CD4-positive, alpha-beta T cell treated with Interleukin-2 at 100 ng/mL for 4 hours (primary cell): ENCODE measurements at places on chromosomes 4 and X.
A peak's percentile ranks its signal among the peaks of the same experiment; 100 is the strongest.

GRCh38 chr4:104032896-104033295 lies 313.1 kb upstream of the TACR3 start:
- no peak for DNase-seq

DNA sequence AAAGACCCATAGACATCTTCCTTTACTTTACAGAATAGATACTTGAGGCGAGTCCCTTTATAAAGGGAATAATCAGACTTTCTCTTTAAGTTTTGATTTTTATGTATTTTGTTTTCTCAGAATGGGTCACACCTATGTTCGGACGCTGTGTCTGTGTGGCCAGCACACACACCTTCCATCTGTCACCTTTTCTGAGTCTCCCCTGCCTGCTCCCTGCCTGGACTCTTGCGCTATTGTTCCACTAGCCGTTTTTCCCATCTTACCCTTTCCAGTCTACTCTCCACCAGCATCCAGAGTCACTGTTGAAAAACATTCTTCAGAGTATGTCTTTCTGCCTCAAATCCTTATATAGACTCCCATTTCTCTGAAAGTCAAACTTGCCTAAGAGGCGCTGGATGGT lies 236.1 kb downstream of the MAML3 start:
- DNase-seq = no peak

GRCh38 chr4:818106-818921 lies 7.6 kb downstream of the CPLX1 start:
- DNase-seq = no peak

- DNase-seq = no peak
Measured at GRCh38 chr4:15018361-15018760, 16.1 kb downstream of the CPEB2 start.

DNA sequence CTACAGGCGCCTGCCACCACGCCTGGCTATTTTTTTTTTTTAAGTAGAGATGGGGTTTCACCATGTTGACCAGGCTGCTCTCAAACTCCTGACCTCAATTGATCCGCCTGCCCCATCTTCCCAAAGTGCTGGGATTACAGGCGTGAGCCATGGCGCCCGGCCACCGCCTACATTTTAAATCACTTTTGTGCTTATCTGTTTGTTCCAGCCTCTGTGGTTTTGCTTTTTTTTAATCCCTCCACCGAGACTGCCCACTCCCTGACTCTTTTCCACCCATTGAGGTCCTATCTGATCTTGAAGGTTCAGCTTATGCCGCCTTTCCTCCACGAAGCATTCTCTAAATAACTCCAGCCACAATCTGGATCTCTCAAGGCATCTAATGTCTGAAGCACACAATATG lies 73.5 kb downstream of the CHRDL1 start:
- no peak for DNase-seq

GRCh38 chr4:119666653-119667091 lies 38.1 kb upstream of the PDE5A start:
- no peak for DNase-seq

- no peak for DNase-seq
Measured at GRCh38 chr4:46698891-46699290, 210.2 kb downstream of the COX7B2 start.

DNA sequence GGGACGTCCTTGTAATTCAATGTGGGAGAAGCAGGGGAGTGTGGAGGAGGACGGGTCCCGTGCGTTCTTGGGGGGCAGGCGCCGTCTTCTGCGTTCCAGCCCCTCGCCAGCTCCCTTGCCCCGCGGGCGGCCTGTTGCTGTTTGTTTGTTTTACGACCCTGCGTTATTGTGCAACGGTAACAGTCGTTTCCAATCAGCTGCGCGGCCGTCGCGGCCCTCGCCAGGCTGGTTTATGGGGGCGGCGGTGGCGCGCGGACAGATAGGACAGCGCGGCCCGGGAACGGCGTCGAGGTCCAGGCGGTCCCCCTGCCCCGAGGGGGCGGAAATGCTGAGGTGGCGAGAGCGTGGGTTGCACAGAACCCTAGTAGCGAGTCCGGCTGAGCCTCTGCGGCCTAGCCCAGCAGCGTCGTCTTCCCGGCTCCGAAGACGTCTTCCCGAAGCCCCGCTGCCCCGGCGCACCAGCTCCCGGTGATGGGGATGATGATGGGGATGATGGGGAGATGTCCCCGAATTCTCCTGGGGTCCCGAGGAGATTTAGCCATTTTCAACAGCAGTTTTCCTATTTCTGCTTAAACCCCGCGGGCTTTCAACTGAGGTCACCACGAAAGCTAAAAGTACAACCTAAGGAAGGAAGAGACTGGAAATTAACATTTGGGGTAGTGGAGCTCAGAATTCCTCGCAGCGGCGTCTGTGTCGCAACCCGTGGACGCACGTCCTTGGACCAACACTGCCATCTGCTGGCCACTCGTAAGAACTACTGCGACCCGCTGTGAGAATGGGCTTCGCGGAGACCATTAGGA lies 4.8 kb downstream of the PDGFRA start:
- peak; percentile 72 for DNase-seq

DNA sequence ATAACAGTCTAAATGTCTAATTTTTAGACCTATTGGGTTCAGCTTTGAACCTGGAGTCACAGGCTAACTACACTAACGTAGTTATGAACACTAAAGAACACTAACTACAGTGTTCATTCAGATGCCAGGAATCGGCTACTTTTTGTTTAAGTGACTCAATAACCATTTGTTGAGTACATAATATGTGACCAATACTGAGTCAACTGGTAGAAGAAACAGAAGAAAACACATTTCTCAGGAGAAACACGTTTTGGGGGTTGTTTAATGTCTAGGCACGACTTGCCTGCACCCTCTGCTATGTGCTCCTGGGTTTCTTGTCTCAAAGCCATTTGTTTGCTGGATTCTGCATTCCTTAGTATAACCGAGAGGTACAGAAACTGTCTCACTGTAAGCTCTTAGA lies 18.6 kb upstream of the CLNK start:
- no peak for DNase-seq

GRCh38 chrX:14050709-14051108 lies 21.0 kb upstream of the GEMIN8 start:
- no peak for DNase-seq

- no peak for DNase-seq
Measured at GRCh38 chrX:30513284-30513683, 64.3 kb downstream of the TASL start.

DNA sequence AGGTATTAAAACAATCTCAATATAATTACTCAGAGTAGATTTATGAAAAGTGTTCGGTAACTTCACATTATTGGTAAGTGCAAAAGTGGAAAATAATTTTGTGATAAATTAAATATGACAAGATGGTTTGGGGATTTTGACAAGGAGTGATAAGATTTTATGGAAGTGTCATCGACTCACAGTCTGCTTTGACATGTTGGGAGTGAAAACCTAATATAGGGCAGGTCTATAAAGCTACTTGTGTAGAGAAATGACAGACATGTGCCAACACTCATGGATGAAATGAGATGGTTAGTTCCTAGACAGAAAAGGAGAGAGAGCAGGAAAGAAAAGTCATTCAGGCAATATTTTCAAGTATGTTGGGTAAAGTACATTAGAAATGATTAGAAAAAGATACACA lies 456.8 kb downstream of the TRAM1L1 start:
- no peak for DNase-seq

GRCh38 chr4:75735525-75735924 lies 11.1 kb downstream of the USO1 start:
- no peak for DNase-seq

DNA sequence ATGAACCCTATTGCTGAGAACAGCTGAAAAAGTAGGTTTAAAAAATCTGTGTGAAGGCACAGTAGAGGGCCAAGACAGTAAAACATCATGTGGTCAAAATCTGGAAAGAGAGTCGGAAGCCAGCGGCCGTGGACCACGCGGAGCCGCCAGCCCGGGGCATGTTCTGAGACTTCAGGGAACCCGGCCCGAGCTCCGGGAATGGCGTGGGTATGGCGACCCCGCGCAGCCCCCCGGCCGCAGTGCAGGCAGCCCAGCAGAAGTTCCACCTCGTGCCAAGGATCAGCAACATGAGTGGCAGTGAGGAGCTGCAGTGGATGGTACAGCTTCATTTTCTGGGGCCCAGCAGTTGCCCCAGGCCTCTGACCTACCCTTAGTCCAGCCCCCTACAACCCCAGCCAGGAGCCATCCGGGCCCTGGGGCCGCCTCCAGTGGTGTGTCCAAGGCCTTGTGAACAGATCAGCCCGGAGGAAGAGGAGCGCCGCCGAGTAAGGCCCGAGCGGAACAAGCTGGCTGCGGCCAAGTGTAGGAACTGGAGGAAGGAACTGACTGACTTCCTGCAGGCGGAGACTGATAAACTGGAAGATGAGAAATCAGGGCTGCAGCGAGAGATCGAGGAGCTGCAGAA lies 94.2 kb downstream of the LARP1B start:
- no peak for DNase-seq

- no peak for DNase-seq
Measured at GRCh38 chr4:162403419-162403818, 239.6 kb upstream of the FSTL5 start.

GRCh38 chr4:150108691-150109090 lies 30.4 kb downstream of the DCLK2 start:
- DNase-seq = no peak

- DNase-seq = no peak
Measured at GRCh38 chrX:55169782-55170181, 50.4 kb upstream of the PAGE5 start.

DNA sequence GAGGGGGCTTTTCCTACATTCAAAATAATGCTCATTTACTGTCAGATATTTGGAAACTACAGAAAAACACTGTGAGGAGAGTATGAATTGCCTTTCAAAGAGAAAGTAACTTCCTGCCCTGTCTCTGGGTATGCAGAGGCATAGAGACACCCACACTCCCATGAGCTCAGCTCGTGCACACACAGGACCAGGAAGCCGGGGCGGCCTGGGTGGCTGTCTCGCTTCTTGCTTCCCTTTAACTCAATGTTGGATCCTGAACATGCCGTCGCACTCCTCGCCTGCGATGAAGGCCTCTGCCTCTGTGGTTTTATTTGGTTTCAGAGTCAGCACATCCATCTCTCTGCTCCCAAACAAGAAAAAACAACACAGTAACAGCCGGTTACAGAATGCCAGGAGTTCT lies 40.1 kb upstream of the GPR78 start:
- DNase-seq = no peak

DNA sequence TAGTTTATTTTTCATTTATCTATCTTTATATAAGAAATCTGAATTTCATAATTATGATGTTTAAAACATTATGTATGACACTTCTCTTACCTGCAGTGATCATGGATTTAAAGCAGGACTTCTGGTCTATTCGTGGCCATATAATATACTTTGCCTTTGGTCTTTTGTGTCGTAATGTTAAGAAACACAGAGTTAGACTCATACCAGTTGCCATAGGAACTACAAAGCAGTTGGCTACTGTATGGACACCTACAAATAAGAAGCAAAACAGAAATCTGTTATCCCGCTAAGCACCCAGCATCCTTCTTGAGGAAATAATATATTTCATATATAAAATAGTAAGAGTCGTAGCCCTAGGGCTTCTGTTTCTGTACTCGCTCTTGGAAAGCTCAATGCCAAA lies 4.3 kb downstream of the SEPSECS start:
- no peak for DNase-seq

DNA sequence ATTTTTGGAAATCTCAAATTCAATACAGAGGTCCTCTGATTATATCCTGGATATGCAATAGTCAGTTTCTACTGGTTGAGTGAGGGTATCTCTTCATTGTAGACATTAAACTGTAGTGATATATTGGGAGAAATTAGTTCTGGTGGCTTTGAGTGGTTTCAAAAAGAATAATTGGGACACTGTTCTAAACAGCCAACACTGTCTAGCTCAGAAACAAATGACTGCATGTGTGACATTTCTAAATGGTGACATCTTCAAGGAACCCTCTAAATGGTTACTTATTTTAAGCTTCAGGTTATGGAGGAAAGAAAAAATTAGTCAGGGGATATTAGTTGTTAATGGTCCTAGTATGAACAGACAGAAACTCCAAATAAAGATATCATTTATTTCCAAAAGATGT lies 186.2 kb downstream of the LARP7 start:
- no peak for DNase-seq

GRCh38 chrX:131764216-131764615 lies 220.3 kb downstream of the OR13H1 start:
- DNase-seq = no peak

GRCh38 chr4:3827616-3828492 lies 61.7 kb downstream of the ADRA2C start:
- no peak for DNase-seq

DNA sequence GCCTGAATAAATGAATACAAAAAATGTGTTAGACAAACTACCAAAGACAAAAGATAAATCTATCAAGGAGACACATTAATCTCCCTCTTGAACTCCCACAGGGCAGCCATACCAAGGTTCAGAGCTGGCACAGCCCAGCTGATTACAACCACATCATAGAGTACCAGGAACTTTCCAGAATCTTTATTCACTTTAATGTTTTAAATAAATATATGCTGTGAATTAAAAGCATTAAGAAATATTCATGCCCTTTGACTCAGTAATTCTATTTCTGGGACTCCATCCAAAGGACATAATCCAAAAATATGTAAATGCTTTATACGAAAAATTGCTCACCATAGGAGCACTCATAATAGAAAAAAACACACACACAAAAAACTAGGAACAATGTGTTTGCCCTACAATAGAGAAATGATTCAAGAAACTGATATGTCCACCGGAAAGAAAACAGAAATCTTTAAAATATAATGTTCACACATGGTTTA lies 126.0 kb downstream of the LDB2 start:
- DNase-seq = no peak

DNA sequence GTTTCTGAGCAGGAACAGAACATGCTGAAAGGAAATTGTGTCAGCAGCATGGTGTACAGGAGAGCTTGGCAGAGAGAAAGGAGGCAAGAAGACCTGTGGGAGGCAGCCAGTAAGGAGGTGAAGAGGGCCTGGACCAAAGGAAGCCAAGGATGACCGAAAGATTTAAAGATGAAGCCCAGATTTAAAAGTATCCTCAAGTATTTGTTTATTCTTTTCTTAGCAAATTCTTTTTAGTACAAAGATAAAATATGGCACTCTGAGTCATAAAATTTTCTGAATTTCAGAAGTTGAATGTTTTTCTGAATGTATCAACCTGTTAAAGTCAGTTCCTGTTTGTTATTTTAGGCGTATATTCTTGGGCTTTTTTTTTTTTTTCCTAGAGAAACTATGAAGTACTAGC lies 3.5 kb downstream of the PKD2 start:
- no peak for DNase-seq

DNA sequence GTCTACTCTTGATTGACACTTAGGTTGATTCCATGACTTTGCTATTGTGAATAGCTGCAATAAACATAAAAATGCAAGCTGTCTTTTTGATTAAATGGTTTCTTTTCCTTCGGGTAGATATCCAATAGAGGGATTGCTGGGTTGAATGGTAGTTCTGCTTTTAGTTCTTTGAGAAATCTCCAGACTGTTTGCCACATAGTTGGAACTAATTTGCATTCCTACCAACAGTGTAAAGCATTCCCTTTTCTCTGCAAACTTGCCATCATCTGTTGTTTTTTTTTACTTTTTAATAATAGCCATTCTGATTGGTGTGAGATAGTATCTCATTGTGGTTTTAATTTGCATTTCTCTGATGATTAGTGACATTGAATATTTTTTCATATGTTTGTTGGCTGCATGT lies 122.2 kb upstream of the PRKG2 start:
- DNase-seq = no peak
